NCI-H748 treated with DMSO at 0.1 percent for 48 hours (cell line): ENCODE measurements at places on chromosomes 1 and 21.

DNA sequence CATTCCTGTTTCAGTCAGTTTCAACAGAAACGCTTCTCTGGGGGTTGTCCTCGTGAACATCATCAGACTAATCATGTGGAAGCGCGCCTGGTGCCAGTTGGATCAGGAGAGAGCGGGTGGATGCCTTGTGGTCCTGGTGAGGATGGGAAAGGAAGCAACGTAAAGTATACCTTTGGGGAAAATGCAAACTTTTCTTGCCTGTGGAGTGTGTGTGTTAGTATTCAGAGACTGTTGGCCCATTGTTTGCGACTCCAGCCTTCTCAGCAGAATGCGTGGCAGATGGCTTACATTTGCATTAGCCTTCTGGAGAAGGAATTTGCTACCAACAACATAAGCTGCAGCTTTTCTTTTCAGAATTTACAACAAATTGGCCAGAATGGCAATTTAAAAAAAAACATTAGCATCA is 173.9 kb downstream of the RWDD3 start:
- DNase-seq, result no peak

DNA sequence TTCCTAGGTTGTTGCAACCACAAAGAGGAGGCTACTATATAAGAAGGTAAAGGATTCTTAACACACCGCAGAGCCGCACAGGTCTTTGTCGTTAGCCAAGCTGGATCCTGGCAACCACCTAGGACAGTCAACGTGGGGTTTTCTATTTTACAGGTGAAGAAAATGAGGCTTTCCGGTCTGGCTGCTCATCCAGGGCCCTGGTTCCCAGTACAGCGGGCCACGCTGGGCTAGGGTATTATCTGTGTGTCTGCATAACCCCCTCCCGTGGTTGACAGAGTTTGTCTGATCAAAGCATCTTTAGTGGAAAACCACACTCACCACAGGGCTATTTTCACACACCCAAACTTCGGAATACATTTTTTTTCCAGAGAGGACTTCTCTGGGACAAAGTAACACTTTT is 39.0 kb upstream of the PDE9A start:
- no peak for DNase-seq

DNA sequence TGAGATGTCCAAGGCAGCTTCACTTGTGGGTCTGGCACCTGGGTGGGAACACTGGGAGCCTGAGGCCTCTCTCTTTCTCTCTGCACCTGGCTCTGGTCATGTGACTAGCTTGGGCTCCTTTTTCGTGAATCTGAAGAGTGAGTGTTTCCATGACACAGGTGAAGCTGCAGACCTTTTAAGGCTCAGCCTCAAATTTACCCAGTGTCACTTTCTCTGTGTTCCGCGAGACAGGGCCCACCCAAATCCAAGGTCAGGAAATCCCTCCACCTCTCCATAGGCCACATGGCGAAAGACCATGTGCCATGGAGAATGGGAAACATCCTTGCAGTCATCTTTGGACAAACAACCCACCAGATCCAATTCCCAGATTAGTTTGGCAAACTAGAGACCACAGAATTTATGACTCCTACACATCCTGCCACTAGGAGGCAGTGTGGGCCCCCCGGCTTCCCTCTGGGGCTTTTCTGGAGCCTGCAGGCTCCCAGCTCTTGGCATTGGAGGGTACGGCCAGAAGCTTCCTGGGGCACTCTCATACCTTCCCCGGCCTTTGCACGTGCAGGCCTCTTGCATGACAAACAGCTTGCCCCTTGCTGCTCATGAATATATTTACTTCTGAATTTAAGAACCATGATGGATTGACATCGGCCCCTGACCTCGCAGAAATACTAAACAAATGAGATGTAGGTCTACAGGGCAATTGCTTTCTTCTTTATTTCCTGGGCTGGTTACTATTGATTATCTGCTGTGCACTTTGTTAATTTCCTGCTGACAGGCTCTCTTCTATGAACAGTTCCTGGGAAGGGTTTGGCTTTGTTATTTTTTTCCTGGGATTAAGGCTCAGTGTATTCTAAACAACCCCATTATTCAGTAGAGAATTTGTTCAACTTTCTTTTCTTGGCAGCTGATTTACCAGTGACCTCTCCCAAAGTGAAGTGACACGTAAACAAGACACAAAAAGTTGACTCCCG is 180.7 kb downstream of the KAZN start:
- no peak for DNase-seq

DNA sequence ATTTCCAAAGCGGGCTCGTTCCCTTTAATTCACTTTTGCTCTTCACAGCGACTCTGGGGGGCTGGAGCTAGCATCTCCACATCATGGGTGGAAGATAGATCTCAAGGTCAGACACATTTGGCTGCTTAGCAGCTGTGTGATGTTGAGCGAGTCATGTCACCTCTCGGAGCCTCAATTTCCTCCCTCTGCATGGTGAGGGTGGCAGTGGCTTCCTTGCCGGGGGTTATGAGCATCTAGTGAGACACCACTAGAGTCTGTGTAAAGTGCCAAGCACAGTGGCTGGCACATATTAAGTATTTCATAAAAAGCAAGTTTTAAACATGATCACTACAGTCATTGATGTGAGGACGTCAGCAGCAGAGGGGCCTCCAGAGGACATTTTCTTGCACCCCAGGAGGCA is 16.9 kb upstream of the ECE1 start:
- no peak for DNase-seq

DNA sequence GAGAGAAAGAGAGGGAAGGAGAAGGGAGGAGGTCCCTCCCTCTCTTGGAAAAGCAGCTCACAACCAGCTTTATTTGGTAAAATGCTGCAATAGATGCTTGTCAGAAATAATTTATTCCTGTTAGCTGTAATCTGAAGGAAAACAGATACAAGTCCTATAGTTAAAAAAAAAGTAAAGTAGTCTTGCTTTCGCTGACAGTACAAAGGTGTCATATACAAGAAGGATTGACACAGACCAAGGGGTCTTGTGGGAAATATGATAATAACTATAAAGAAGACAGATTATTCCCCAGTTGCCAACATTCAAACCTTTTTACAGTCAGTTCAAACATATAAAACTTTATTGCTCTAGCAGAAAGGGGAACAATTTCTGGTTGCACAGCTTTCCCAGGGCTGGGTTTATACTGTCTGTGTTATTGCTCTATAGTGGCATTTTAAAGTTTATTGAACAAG is 145.0 kb downstream of the PBX1 start:
- no peak for DNase-seq

DNA sequence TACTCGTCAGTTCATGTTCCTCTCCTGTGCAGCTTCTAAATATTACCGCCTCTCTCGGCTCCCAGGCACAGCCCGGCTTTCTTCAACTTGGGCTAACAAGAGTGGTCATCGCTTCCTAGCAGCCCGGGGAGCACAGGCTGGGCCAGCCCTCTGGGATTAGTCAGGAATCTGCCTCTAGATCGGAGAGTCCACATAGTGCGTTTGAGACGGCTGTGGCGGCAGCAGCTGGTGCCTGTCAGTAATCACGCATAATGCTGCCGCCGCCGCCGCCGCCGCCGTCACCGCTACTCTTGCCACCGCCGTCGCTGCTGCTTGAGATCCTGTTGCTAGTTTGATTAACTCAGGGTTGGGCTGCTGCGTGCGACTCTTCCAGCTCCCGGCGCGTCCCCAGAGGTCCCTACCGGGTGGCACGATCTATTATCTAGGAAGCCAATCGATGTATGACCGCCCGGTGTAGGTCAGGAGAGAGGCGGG is at the start of gene RXRG:
TSS of gene RXRG (minus strand) at position 230 of the 474 bp plus-strand sequence. CDS start 233 bp downstream, outside the sequence.
- DNase-seq, result peak; percentile 71

GRCh38 chr1:116273042-116273783 is 99.8 kb upstream of the ATP1A1 start:
- no peak for DNase-seq

- no peak for DNase-seq
These were observed 190.2 kb upstream of the PALMD start for GRCh38 chr1:99455760-99456159.

DNA sequence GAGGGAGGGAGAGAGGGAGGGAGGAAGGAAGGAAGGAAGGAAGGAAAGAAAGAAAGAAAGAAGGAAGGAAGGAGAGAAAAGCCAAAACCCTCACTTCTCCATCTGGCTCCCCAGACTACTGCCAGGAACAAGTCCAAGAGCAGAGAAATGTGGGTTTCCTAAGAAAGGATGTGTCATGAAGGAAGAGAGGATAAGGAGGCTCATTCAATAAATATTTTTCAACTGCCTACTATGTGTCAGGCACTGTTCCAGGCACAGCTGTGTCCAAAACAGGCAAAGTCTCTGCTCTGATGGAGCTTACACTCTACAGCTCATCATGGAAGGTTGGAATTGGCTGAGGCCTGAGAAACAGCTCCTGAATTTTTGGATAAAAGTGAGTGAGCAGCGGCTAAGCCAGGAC is 42.6 kb upstream of the ATP2B4 start:
- no peak for DNase-seq

- DNase-seq, result no peak
These were observed 138.7 kb downstream of the RUNX1 start for GRCh38 chr21:34910396-34910795.

- no peak for DNase-seq
These were observed 282.7 kb downstream of the KIF26B start for GRCh38 chr1:245437369-245438062.

DNA sequence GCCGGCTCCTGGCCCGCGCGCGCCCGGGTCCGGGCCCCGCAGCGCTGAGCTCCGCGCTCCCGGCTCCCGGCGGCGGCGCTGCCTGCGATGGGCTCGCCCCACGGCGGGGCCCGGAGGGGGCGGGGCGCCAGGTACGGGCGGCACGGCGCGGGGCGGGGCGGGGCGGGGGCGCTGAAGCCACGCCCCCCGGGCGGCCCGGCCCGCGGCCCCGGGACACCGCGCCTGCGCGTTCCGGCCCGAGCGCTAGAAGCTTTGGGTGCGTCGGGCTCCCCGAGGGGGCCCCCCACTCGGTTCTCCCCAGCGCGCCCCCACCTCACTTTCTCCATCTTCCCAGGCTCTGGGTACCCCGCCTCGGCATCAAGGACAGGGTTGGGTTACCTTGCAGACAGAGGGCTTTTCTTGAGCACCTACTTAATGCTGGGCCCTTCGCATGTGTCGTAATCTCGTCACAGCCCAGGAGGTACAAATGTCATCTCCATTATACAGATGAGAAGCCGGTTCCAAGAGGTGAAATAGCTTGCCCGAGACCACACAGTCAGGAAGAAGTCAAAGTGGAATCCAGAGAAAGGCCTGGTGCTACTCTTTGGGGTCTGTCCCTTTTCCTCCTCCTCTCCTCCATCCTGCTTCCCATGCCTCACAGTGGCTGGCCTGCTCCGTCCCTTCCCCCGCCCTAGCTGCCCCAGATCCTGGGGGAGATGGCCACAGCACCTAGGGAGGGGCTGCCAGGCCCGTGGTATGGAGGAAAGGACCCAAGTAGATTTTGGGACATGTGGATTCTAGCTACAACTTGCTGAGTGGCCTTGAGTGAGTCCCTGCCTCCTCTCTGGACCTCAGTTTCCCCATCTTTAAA is 46.5 kb downstream of the RAP1GAP start:
- DNase-seq, result no peak

GRCh38 chr1:94105581-94105952 is 15.4 kb downstream of the ABCA4 start:
- DNase-seq, result no peak

DNA sequence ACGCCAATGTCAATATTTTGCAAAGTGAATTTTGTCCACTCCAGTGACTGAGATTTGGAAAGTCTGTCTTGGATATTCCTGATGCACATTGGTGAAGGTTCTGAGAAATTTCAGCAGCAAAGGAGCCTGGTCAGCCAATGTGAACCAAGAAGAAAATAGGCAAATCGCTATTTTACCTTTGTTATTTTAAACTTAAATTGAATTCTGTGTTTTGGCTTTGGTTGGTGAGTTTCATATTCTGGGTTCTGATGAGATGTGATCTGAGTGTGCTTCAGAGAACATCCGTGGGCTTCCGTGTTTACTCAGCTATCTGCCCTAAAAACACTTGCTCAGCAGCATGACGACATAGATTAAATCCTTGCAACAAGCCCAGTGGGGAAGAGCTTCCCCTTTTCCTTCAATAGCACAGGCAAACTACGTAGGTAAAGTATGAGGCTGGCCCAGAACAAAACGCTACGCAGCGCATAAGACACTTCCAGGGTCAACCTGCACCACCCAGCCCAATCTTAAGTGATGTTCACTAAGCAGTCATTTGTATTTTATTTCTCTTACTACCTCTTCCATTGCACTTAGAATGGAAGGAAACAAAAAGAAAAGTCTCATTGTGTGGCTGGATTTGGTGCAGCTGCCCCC is 176.4 kb upstream of the KAZN start:
- no peak for DNase-seq

DNA sequence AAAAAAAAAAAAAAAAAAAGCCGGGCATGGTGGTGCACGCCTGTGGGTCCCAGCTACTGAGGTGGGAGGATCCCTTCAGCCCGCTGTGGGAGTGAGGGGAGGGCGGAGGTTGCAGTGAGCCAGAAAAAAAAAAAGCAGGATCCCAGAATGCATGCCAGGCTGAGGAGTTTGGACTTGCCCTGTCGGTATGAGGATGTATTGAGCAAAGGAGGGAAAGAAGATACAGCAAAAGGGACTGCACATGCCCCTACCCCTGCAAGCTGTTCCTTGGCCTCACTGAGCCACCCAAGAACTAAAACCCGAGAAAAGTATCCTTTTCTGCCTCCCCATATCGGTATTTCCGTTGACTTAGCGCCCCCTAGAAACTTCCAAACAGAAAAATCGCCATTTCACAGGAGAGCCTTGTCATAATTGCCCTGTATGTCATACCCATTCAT is 1.3 kb upstream of the GPATCH4 start:
- DNase-seq, result peak; percentile 10

DNA sequence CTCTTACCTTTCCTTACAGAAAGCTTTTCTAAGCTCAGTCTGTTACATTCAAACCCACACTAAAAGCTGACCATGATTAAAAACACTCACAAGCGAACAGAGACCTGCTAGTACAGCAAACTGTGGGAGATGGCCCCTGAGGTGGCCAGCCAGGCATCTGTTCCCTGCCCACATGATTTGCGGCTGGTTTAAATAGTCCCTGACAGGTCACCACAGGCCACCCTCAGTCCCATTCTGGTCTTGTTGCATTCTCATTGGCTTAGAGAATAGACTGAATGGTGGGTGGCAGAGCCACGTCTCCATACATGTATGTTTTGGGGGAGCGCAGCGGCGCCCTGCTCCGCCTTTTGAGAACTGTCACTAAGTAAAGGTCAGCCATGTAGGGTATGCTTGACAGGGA is 2.3 kb upstream of the ACTA1 start:
- DNase-seq, result no peak

DNA sequence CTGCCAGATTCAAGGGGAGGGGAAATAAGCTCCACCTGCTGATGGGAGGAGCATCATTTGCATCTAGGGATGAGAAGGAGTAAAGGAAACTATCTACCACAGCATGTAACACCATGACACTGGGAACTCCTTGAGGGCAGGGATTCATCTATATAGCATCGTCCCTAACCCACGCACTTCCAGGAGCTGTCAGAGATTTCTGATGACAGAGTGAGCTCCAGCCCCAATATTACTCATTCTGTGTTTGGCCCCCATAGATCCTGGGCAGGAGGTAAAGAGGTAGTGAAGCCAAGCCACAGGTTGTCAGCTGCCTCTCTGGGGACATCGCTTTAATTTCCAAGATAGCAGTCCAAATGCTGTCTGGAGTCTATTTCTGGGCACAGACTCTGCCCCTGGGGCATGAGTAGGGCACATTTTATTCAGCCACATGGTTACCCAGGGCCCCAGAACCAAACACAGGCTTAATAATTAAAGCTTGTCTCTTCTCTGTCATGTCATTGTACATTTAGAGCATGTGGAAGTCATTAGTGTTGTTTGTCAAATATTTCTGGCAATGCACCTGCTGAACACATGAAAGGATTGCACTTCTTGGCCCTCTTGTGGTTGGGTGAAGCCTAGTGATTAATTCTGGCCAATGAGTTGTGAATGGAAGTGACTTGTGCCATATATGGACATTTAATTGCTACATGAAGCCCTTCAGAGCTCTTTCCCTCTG is 105.9 kb upstream of the POU3F1 start:
- DNase-seq, result peak; percentile 79

GRCh38 chr1:15378729-15379128 is 31.0 kb upstream of the EFHD2 start:
- DNase-seq, result no peak
